ENCODE measurements at places on chromosomes 16 and 17. TPM values are rescaled to one million over a fixed set of nuclear protein-coding genes. Genes with fewer than 3 reads are reported as not detected.

The SEPTIN1 gene
- 0.26 TPM for total RNA-seq

The KRT25 gene
- not detected for total RNA-seq

The TLCD3B gene
- total RNA-seq = 0.07 TPM

The WSCD1 gene
- total RNA-seq = 3.1 TPM

The OR2C1 gene
- not detected for total RNA-seq

The CCL5 gene
- not detected for total RNA-seq

The TBX21 gene
- total RNA-seq = not detected

The KRT9 gene
- not detected for total RNA-seq

The DNAAF1 gene
- not detected for total RNA-seq

The DHRS7C gene
- not detected for total RNA-seq

DNA sequence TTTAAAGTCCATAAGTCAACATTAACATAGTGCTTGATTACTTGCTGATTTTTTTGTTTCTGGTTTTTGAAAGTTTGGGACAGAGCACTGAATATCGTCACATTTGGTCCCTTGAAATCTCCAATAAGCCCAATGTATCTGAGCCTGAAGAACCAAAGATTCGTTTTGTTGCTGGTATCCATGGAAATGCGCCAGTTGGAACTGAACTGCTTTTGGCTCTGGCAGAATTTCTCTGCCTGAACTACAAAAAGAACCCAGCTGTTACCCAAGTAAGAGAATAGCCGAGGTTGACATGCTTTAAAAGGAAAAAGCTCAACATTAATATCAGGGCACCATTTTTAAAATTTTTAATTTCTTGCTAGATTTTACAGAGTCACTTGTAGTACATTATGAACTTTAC is 27.7 kb upstream of the GOSR1 start:
- DNase-seq = no peak

DNA sequence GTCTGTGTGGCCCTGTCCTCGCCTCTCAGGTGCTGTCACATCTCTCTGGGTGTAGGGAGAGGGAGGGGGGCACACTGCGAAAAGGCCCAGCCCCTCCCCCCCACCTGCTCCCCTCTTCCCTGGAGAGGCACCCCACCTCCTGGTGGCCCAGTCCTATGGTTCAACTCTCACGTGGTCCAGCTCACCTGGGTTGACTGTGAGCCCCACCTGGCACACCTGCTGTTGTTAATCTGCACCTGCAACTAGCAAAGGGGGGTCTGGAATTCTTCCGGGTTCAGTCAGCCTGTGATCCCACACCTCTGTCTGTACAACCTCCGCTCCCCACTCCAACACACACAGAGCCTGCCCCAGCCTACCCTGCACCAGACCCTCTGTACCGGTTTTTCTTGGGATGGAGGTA is 2.0 kb upstream of the SYNGR2 start:
- no peak for DNase-seq

DNA sequence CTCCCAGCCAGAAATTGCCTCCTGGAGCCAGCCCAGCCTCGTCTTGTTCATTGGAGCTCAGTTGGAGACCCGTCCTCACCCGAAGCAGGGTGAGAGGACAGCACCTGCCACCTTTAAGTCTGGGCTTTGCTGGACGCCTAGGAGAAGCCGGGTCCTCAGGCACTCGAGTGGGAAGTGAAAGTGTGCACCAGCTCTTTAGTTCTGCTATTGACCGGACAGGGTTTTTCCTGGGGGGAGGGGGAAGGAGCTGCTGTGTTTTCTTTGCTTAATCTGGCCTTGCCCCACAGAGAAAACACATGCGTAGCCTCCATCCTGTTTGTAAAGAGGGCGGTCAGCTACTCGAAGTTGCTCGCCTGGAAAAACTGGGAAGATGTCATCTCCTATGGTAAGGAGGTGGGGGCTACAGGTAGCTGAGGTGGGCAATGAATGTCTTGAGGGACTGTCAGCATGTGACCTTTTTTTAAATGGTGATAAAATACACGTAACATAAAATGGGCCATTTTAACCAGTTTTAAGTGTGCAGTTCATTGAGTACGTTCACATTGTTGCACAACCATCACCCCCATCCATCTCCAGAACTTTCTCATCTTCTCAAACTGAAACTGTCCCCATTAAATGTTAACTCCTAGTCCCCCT is 34.4 kb downstream of the CMIP start:
- no peak for DNase-seq

DNA sequence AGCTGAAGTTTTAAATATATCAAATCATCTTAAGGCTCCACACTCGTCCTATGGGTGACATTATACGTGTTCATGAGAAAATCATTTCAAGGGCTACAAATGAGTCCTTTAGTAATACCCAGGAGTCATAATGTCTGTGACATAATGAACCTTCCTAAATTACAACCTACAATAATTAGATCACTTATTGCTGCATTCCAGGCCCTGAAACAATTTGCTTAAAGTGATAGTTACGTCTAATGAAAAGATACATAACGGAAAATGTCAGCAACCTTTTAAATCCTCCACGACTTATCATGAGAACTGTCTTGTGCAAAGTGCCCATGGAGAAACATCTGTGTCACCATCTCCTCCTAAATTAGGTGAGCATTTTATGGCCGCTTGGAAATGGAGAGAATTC is 43.4 kb downstream of the IRX3 start:
- no peak for DNase-seq

- no peak for DNase-seq
Observed at GRCh38 chr16:14109782-14110727, 38.9 kb downstream of the MRTFB start.

GRCh38 chr16:87227296-87227951 is 89.8 kb downstream of the C16orf95 start:
- DNase-seq = peak; percentile 56

- DNase-seq = no peak
Observed at GRCh38 chr17:29619251-29619650, 3.5 kb downstream of the CORO6 start.

DNA sequence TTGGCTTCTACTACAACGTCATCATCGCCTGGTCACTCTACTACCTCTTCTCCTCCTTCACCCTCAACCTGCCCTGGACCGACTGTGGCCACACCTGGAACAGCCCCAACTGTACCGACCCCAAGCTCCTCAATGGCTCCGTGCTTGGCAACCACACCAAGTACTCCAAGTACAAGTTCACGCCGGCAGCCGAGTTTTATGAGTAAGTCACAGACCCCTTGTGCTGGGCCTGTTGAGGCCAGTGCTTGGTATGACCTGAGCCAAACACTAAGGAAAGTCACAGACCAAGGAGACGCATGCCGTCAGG is 16.1 kb downstream of the SLC6A2 start:
- no peak for DNase-seq

- no peak for DNase-seq
Observed at GRCh38 chr17:76996741-76997694, 128.8 kb downstream of the MGAT5B start.

DNA sequence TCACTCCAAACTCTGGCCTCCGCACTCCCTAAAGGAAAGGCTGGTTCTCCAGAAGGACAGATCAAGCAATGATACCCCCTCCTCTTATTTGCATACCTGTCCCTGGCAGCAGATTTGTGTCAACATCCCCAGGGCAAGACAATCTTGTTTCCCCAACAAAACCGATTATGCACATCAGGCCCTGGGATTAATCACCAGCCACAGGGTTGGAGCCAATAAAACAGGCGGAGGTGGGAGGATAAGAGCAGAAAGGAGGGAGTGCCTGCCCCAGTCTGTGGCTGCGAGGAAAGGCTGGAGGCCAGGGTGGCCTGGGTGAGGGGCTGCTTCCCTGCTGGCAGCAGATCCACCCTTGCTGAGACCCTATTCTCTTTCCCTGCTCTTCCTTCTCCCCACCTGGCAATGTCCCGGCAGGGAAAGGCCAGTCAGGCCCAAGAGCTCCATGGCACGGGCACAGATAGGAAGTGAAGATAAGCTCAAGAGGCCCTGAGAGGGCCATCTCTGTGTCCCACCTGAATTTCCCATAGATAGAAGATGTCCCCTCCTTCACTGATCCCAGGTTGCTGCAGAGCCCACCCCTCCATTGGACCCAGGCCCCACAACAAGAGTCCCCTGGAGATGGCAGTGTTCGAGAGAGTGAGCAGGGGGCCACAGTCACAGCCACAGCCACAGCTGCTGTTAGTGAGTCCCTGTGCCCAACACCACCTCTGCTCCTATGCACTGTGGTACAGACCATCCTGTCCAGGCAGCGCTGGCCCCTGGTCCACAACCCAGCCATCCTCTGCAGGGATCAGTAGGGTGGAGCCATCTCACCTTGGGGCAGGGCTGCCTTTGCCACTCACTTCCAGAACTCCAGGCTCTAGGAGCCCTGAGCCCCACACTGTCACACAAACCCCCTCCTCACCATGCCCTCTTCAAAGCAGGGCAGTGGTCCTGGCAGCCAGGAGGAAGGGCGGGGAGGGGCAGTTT is 137.5 kb downstream of the SDK2 start:
- no peak for DNase-seq

- no peak for DNase-seq
Observed at GRCh38 chr16:85360323-85361277, 248.3 kb upstream of the CIBAR2 start.

GRCh38 chr17:12391468-12391867 is 274.2 kb upstream of the MYOCD start:
- DNase-seq = no peak

DNA sequence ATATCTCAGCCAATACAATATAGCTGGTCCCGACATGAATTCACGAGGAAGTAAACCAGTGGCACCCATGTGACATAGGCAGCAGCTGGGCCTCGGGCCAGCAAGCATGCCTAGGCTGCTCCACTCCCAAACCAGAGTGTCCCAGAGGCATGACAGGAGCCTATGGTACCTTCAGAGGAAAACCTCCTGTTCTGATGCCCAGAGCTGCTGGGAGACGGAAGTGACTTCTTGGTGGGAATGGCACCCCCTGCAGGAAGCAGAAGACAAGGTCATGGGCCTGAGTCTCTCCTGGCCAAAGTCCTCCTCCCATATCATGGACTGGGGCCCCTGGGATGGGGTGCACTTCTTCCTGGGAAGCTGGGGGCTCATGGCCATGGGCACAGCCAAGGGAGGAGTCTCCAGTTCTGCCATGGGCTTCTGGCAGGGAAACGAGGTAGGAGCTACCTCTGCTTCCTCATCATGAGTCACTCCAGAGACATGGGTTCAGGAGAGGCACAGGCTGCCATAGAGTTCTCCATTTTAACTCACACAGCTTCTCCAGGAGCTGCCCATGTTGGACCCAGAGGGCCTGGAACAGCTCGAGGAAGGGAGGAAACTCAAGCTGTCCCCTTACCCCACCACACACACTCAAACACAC is 13.4 kb downstream of the FBF1 start:
- no peak for DNase-seq

GRCh38 chr16:64133366-64133765 is 988.5 kb downstream of the CDH11 start:
- DNase-seq = no peak

DNA sequence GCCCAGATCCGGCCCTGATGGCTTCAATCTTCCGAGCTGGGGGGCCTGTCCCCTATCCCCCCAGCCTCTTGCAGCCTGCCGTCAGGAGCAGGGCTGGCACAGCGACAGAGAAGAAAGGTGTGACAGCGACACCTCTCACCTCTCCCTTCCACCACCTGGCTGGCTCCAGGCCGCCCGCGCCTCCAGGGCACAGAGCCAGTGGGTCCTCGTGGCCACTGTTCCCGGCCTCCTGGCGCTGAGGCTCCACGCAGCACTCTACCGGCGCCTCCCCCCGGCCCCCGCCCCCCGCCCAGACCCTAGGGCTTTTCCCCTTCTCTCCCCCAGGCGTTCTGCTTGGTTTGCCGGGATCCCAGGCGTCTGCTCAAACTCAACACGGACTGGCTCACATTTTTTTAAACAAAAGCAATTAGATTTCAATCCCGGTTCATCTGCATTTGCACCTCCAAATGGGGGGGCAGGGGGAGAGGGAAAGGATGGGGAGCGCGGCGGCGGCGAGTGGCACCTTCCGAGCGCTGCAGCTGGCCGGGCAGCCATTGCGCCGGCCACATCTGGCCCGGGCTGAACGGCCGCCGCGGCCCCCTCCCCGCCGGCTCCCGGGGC is 12.8 kb upstream of the CBX8 start:
- no peak for DNase-seq

- DNase-seq = peak; percentile 45
Observed at GRCh38 chr16:566475-567372, at the start of gene NHLRC4. NHLRC4 (plus strand) TSS chr16:567005; CDS start chr16:568048, 1,043 bp downstream.

- no peak for DNase-seq
Observed at GRCh38 chr16:84291226-84291625, 3.5 kb upstream of the WFDC1 start.

DNA sequence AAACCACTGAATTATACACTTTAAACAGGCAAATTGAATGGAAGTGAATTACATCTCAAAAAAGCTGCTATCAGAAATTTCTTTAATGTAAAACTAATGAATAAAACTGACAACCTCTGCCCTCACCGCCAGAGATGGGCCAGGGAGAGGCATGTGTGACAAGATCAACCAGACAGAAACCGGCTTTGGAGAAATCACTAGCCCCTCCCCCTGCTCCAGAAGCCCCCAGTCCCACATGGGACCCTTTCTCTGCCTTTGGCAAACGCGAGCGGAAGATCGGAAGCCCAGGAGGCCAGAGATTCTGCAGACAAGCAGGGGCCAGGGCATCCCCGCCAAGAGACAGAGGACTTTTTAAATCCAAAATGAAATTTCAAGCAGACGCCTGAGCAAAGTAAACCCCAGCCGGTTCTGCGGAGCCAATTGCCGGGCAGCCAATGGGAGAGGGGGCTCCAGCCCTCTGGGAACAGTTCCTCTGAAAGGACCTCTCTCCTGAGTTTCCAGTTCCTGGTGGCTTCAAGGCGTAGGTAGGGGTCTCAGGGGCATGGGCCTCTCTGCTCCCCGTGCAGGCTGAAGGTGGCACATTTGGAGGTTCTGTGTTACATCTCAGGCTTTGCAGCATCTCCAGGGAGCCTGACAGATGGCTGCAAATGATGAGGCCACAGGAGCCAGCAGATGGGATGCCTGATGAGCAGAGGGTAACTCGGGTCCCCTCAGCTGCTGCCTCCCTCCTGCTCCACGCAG is 118.1 kb downstream of the GSG1L start:
- no peak for DNase-seq
